Activated CD4-positive, alpha-beta T cell treated with anti-CD3 and anti-CD28 coated beads, Interleukin-2, amount 50 U/mL, for 4 hours (primary cell): ENCODE measurements at places on chromosomes 6 and 20.

DNA sequence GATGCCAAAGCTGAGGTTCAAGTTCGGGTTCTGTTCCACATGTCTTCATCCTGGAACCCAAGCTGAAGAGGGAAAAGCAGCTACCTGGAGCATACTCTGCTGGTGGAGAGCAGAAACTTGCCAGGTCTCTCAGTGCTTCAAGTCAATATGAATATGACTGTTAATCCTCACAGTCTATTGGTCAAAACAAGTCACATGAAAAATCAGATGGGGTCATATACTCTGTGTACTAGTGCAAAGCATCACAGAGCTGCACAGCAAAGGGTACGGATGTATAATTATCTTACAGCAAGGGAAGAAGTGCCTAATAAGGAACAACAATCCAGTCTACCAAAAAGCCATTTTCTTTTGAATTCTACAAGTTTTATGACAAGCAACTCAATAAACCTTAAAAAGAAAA lies 11.6 kb downstream of the NCOA7 start:
- no peak for DNase-seq

- DNase-seq, result no peak
Observed at GRCh38 chr6:32132110-32132509, 2.0 kb upstream of the FKBPL start.

- DNase-seq, result no peak
Observed at GRCh38 chr6:163862701-163863100, 448.2 kb downstream of the QKI start.

DNA sequence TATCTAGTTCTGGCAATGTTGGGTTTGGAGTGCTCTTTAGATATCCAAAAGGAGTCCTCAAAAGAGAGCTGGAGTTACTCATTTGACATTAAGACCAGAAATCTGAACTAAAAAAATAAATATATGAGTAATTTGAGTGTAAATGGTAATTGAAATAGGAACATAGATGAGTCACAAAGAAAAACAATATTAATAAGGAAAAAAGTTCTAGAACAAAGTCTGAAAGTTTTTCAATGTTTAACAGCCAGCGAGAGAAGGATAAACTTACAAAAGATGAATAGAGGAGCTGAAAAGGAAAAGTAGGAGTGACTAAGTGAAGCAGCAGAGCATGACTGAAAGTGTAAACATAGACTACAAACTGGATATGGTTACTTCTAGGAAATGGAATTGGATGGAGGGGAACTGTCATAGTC lies 46.8 kb downstream of the EPM2A start:
- no peak for DNase-seq

DNA sequence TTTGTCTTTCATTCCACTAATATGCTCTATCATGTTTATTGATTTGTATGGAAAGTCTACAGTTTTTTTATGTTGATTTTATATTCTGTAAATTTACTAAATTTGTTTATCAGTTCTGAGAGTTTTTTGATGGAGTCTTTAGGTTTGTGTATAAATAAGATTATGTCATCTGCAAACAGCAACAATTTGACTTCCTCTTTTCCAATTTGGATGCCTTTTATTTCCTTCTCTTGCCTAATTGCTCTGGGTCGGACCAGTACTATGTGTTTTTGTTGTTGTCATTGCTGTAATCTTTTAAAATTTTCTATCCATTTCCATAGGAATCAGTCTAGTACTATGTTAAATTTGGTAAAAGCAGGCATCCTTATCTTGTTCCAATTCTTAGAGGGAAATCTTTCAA lies 31.5 kb upstream of the POLR1H start:
- no peak for DNase-seq

DNA sequence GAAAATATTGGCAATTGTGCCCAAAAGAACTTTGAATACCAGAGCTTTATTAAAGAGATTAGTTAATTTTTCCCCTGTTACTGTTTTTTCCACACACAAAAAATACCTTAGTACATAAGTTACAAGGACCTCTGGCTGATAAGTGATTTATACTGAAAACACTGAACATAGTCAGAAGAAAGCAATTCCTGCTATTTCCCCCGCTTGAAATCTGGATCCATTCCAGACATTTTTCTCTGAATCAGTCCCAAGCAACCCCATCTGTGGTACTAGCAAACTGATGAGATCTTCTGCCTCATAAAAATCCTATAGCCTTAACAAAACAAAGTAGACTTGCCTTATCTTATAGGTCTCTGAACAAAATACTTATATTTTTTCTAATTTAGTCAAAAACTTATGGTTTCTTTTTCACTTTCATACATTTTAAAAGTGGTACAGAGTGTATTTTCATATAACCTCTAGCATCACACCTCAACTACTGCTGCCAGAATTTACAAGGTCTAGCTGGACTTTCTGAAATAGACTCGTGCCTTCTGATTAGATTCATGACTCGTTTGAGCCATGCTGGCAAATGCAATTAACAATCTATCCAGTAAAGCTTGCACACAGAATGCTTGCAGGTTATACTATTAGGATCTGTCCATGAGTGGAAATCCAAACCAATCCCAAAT lies 111.9 kb downstream of the TBX18 start:
- DNase-seq, result no peak

DNA sequence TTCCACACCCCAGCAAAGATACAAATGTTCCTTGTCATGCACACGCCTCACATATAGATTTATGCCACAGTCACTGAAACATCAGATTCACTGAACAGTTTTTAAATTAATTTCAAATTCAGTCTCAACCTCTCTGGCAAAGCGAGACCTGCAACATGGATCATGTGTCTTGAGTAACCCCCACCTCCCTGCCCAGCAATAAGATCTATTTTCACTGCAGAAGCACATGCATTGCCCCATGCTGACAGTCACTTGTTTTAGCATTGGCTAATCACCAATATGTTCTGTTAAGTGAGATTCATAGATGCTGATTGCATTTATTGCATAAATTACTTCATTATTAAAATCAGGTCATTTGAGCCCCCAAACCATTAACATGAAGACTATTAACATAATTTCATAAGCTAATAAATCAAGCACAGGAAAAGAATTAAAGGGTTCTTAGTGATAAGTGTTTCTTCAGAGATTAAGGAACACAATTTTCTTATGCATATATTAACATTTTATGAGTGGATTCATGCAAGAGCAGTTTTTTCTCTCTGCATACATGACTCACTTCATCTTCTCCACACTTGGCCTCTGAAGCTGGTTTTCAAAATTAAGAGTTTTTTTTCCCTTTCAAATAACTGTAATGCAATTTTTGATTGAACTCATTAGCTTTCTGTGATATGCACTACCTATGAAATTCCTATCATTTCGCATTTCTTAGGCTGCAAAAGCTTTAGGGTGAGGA lies 173.2 kb upstream of the SOX4 start:
- DNase-seq, result no peak

DNA sequence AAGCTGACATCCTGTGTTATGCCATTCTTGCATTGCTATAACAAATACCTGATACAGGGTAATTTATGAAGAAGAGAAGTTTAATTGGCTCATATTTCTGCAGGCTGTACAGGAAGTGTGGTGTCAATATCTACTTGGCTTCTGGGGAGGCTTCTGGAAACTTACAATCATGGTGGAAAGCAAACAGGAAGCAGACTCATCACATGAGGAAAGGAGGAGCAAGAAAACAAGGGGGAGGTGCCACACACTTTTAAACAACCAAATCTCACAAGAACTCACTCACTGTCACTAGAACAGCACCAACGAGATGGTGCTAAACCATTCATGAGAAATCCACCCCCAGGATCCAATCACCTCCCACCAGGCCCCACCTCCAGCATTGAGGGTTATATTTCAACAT lies 143.1 kb upstream of the GGTLC1 start:
- DNase-seq, result no peak

DNA sequence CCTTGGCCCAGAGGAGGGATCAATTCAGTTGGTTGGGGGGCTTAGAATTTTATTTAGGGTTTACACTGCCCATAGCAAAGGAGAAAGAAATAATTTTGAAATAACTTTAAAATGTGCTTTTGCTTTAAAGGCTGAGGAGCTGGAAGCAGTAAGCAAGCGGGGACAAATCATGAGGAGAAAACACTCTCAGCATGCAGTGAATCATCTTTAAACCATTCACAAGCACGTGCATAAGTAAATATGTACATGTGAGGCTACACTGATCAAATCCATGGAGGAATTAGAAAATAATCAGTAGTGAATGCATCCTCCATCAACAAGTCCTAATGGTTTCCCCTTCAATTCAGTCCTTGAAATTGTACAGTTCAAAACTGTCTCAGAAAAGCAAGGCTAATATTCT lies 181.0 kb downstream of the MTFR2 start:
- DNase-seq, result no peak

- no peak for DNase-seq
Observed at GRCh38 chr6:112957536-112957916, 610.4 kb downstream of the RFPL4B start.

- DNase-seq, result no peak
Observed at GRCh38 chr6:12286373-12287110, 3.6 kb upstream of the EDN1 start.

- DNase-seq, result no peak
Observed at GRCh38 chr6:25311331-25311840, 32.2 kb downstream of the CARMIL1 start.

DNA sequence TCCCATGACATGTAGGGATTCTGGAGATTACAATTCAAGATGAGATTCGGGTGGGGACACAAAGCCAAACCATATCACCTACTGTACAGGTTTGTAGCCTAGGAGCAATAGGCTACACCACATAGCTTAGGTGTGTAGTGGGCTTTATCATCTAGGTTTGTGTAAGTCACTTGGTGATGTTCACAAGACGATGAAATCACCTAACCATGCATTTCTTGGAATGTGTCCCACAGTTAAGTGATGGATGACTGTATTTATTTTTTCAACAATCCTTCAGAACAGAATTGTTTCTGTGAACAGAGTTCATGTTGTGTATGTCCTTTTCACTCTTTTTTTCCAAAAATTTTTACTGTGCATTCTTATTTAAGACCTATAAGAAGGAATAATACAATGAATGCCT lies 76.1 kb downstream of the DTD1 start:
- no peak for DNase-seq

GRCh38 chr6:43831191-43831590 lies 61.2 kb downstream of the VEGFA start:
- DNase-seq, result no peak

- no peak for DNase-seq
Observed at GRCh38 chr20:39835130-39835842, 853.8 kb downstream of the MAFB start.

DNA sequence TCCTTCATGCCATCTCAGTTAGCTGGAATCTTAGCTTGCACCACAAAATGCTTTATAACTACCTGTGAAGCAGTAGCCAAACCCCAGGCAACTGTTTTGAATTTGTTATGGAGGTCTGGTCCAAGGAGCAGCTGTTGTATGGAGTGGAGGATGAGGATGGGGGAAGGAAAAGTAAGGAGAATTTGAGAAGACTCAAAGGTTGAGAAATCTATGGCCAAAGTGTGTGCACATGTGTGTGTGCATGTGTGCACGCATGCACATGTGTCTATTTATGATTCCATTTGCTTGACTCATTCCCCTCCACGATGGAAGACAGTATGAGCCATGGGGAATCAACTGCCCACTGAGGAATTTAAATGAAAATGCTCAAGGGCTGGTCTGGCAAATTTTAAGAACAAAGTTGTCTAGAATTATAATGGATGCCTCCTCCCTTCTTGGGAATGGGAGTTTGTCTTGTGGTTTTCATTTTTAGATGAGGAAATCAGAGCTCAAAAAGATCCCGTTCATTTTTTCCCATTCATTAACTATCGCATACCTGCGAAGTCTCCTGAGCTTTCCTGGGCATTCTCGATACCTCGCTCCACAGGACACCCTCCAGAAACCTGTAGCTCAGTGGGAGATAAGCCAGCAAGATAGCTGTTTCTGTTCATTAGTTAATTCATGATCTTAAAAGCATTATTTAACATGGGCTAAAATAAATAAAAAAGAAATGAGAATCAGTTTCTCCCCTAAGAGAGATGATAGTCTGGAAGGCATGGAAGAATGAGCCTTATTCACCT lies 152.3 kb upstream of the NEDD9 start:
- no peak for DNase-seq

GRCh38 chr6:85456782-85457181 lies 6.9 kb downstream of the NT5E start:
- DNase-seq, result no peak

GRCh38 chr6:38493931-38494547 lies 145.7 kb downstream of the BTBD9 start:
- peak; percentile 73 for DNase-seq

- no peak for DNase-seq
Observed at GRCh38 chr6:128343706-128344105, 176.7 kb downstream of the PTPRK start.

DNA sequence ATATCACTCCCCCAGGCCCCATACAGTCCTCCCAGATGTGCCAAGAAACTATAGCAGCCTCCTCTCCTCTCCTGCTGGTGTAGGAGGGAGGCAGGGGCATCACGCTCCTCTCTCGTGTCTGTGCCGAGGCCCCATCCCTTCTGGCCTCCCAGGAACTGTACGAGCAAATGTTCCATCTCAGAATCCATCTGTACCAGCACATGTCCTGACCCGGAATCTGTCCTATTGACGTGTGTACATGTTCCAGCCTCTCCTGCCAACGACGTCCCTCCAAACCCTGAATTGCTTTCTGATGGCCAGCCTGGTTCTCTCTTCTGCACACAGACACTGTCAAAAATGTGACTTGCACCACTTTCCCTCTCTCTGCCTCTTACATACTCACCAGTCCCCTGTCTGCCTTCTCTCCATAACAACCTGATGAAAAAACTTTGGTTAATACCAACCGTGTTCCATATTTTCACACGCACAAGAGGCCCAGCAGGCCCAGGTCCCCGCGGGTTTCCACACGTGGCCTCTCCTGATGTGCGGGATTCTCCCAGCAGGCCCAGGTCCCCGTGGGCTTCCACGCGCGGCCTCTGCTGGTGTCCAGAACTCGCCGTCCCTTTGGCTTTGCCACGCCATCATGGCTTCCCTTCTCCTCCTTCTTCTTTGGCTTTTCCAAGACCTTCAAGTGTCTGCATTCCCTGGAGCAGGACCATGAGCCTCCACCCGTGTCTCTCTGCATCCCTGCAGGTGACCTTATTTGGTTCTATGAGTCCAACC lies 125.2 kb upstream of the THBS2 start:
- no peak for DNase-seq

DNA sequence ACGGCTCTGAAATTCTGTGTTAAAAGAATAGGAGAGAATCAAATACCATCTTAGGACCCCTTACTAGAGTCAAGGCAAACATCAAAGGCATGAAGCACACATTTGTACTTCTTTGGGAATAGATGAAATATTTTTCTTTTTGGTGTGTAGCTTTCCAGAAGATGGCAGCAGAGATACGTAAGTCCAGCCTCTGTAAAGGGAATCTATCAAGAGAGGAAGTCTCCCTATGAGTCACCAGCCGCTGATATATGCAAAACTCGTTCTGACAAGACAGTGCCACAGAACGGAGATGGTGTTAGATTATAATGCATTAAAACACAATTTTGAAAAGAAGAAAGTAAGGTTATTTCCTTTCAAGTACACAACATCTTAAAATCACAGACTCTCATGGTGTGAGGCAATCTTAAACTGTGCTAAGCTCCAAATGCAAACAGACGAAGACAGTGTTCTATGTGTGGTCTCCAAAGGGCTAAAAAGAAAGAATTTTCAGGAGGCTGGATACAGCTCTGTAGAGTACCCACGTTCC lies 120.0 kb upstream of the AGPAT4 start:
- peak; percentile 23 for DNase-seq

GRCh38 chr6:70315079-70315751 lies 12.3 kb upstream of the COL9A1 start:
- no peak for DNase-seq
